ENCODE measurements at places on chromosomes 6 and 20.
A peak's percentile ranks its signal among the peaks of the same experiment; 100 is the strongest.

- DNase-seq: peak; percentile 19
These were observed 4.9 kb upstream of the BIRC7 start for GRCh38 chr20:63230800-63231268.

DNA sequence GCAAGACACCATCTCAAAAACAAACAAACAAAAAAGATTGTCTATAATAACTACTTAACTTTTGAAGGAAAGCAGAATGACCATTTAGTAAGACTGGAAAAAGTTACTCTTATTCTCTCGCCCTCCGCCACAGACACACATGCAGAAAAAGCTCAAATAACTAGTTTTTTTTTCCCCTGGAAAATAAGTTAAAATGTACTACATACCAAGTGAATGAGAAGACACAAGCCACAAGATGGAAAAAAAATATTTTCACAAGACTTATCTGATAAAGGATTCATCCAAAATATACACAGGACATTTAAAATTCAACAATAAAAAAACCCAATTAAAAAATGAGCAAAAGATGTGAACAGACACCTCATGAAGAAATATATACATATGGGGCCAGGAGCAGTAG, 31.9 kb downstream of the NUDT3 start:
- no peak for DNase-seq

DNA sequence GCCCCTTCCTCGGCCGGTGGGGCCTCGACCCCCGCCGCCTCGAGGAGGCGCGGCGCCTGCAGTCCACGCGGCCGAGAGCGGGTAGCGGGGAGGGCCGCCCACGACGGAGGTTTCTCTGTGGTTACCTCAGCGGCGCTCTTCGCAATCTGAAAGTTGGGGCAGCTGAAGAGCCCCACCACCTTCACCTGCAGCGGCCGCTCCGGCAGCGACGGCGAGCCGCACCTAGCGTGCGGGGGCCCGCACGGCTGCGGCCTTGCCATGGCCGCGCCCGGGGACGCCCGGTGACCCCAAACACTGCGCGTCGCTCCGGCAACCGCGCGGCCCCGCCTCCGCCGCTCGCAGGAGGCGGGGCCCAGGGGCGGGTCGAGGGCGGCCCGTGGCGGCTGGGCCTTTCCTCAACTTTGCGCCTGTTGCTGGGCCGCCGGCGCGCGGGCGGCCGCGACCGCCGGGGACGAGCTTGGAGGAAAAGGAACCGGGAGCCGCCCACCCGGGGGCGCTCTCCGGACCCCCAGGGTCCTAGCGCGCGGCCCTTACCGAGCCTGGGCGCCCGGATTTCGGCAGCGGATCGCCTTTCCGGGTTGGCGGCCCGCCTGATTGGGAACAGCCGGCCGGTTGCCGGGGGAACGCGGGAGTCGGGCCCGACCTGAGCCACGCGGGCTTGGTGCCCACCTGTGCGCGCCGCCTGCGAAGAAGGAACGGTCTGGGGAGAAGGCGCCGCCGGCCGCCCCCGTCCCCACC, at the start of the genes PPIL6 and SMPD2:
TSS of gene PPIL6 (minus strand) at position 298 of the 738 bp plus-strand sequence. CDS start at position 260, 38 bp downstream.
TSS of gene SMPD2 (plus strand) at position 394 of the 738 bp plus-strand sequence. CDS start 398 bp downstream, outside the sequence.
- peak; percentile 75 for DNase-seq

DNA sequence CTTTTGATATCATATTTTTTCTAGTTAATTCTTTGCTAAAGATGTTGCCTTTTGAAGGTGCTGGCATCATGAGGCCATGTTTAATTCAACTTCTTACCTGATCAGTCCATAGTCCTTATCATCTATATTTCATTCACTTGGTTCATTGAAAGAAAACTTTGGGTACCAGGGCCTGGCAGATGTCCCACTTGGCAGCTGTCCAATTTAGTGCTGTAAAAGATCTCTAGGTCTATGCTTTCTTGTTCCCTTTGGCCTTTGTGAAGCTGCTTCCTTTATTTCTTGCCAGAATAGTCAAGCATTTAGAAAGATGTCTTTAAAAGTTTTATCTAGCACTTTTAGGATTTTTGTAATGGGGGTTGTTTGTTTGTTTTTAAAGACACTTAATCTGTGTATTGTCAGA, 61.7 kb upstream of the EYA4 start:
- DNase-seq: no peak

GRCh38 chr20:34774449-34774848, 51.0 kb downstream of the NCOA6 start:
- DNase-seq: no peak

GRCh38 chr20:14497004-14497403, 159.6 kb upstream of the FLRT3 start:
- DNase-seq: no peak

DNA sequence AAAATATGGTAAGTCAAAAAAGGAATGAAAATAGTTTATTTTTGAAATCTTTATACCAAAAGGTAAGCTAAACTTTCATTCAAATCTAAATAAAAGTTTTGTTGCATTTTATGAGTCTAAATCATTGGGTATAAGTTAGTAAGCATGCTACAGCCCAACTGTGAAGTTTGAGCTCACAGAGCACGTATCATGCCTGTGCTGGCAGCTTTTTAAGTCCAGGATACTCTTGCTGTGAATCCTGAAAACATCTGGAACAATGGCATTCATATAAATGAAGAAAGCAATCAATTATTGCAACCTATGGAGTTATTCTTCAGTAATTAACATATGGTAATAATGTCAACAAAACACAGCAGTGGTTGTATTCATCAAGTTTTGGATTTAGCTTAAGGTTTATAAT, 656.9 kb downstream of the RFPL4B start:
- no peak for DNase-seq

GRCh38 chr20:42218621-42219374, 600.6 kb upstream of the CHD6 start:
- no peak for DNase-seq

GRCh38 chr6:3653528-3654070, 97.9 kb downstream of the PXDC1 start:
- no peak for DNase-seq

- DNase-seq: no peak
These were observed 157.0 kb downstream of the CLIC5 start for GRCh38 chr6:45858691-45859090.

DNA sequence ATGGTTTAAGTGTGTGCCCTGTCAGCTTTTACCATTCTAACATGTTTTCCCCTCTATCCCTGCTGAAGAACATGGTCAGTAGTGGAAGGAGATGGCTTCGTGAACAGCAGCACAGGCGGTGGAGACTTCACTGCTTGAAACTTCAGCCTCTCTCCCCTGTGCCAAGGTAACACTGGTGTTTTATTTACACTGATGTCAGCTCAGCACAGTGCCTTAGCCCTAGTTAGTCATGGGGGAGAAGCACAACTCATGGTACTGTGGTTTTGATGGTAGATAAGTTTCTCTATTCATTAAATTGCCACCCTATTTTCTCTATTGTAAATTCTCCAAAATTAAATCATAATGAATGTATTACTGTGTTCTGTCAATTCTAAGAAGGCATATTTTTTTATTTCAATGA, 56.6 kb downstream of the MTHFD1L start:
- DNase-seq: no peak

DNA sequence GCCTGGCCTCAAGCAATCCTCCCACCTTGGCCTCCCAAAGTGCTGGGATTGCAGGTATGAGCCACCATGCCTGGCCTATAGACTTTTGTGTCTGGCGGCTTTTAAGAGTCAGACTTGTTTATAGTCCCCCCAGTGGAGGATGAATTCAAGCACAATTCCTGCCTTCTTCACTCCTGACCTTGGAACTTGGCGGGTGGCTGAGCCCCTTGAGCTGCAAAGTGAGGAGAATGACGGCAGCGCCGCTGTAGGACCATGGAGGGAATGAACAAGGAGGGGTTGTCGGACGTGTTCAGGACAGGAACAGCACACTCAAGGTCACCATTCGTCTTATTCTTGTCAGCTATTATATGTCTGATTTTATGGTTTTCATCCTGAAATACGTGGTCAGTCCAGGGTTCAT, 265.4 kb downstream of the CDH4 start:
- no peak for DNase-seq

DNA sequence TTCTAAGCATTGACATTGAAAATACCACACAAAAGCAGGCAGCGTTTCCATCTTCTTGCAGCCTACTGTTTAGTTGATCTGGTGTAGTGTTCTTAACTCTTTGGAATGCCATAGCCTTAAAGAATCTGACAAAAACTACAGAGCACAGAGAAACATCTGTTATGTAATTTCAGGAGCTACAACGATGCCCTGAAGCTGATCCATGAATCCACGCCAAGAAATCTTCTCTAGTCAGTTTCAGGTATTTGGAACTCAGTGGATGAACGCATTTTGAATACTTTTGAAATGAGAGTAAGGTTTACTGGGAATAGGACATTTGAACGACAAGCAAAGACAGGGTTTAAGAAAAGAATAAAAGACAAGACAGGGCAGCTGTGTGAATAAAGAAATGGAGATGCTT, 17.8 kb downstream of the ALDH8A1 start:
- no peak for DNase-seq
